KG1 (cell line): ENCODE measurements at places on chromosomes 2 and 18.

GRCh38 chr2:106890606-106891005 lies 4.6 kb upstream of the ST6GAL2 start:
- no peak for DNase-seq

DNA sequence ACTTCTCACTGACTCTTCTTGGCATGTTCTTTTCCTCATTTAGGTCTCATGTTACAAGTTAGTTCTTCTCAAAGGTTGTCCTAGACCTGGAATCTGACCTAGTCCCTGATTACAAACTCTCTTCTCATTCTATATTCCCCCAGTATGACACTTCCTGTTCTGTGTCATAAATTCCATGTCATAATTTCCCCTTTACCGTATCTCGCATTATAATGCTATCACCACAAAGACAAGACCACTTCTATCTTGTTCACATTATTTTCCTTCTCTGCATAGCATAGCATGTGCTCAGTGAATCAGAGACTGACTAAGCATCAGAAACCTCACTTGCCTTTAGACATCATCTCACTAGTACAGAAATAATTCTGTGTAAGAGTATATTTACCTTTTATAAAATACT lies 63.6 kb upstream of the CAVIN2 start:
- DNase-seq = no peak

- DNase-seq = no peak
Observed at GRCh38 chr2:55917117-55917516, 6.5 kb downstream of the EFEMP1 start.

DNA sequence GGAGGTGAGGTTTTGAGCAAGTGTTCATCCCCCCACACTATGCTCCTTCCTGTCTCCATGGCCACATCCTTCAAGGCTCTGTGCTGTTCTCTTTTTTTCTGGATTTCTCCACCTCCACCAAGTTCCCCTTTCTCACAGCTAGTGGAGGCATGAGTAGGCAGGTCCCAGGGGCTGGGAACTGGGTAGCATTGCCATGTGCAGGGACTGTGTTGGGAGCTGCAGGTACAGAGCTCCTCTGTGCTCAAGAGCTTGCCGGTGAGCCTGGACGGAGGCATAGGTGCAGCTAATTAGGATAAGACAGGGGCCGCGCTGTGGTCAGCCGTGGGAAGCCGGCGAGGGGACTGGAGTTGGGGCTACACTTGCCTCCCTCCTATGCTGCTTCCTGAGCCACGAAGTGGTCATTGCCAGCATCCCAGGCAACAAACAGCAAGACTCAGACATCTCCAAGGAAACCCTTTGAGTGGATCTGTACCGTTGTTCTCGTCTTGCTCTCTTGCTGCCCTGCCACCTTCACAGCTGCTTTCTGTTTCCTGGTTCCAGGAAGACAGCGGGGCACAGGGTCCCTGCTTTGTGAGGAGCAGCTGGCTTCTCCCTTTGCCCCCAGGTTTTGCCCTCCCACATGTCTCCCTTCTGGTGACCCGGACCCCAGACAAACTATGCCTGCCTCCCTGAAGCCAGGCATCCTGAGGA lies 36.9 kb downstream of the ATOH8 start:
- no peak for DNase-seq
